ENCODE measurements at places on chromosomes 7 and 10.

DNA sequence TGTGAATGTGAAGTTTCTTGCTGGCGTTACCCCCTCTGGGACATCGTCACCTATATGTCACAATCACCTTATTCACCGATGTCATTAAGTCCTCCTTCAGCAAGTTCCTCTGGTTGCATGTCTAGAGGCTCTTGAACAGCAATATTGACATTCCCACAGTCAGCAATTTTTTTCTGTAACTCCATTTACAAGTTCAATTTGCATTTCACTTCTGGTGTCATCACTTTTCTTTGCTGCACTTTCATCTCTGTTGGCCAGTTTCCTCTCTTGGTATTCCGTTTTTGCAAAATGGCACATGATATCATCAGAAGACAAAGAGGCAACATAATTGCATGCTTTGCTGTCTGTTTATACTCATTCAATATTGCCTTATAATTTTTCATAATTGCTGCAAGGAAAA is 69.8 kb downstream of the SRI start:
- DNase-seq = no peak

GRCh38 chr7:34087892-34088891 is 182.9 kb downstream of the BMPER start:
- DNase-seq = no peak

DNA sequence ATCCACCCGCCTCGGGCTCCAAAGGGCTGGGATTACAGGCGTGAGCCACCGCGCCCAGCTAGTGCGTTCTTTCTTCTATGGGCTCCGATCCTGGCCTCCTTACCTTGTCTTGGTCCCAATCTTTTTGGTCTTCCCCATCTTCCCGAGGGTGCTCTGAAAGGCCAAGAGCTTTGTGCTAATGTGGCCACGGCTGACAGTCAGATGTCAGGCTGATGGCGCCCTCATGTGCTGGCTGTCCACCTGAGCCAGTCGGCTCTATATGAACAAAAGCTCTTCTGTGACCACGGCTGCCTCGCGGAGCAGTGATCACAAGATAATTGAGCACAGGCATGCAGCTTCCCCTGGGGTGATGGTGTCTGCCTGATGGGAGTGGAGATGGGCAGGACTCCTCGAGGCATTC is 11.0 kb upstream of the AHCYL2 start:
- no peak for DNase-seq

DNA sequence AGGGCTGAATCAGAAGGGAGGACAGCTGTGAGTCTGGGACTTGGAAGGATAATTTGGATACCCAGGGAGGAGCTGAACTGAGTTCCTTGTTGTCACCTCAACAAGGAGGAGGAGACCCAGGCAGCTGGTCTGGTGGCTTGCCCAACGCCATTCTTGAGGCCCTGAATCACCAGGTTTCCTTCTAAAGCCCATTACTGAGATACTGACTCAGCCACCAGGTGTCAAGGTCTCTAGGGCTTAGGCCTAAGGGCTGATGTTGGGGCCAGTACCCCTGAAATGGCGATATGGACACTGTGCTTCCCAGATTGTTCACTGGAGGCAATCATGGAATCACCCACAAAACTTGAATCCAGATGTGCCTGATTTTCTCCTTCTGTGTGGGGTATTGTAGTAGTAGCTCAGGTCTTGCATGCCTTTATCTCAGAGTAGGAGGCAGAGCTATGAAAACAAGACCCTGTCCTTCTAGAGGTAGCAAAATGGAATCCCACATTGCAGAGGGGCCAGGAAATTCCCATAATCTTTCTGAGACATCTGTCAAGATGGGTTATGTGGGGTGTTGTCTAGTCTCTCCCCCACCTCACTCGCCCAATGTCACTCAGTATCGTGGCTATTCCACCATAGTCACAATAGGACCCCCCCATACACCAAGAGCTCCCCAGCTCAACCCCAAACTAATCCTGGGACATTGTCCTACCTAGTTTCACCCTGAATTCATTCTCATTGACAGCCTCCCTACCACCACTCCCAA is 1.8 kb upstream of the ATG9B start:
- DNase-seq = no peak

- DNase-seq = peak; percentile 77
Observed at GRCh38 chr7:2100278-2101208, 132.2 kb downstream of the MAD1L1 start.

DNA sequence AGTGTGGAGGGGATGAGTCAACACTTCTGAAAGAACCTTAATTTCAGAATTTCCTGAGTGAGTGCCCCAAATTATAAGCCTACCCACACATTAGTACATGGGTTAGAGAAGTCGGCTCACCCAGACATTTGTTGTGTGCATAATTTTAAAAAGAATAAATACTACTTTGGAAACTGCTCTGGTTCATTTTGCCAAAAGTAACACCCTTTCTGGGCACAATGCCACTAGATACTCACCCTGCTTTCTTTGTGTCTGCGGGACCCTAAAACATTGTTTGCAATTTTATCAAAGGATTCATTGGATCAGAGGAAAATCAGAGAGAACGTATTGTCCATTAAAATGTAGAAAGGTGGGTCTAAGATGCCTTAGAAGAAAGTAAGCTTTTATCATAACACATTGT is 245.5 kb upstream of the NRP1 start:
- DNase-seq = no peak
